ENCODE measurements at places on chromosomes 2 and 18.
A peak's percentile ranks its signal among the peaks of the same experiment; 100 is the strongest.

GRCh38 chr2:10469955-10470608, 22.0 kb upstream of the ODC1 start:
- no peak for DNase-seq

DNA sequence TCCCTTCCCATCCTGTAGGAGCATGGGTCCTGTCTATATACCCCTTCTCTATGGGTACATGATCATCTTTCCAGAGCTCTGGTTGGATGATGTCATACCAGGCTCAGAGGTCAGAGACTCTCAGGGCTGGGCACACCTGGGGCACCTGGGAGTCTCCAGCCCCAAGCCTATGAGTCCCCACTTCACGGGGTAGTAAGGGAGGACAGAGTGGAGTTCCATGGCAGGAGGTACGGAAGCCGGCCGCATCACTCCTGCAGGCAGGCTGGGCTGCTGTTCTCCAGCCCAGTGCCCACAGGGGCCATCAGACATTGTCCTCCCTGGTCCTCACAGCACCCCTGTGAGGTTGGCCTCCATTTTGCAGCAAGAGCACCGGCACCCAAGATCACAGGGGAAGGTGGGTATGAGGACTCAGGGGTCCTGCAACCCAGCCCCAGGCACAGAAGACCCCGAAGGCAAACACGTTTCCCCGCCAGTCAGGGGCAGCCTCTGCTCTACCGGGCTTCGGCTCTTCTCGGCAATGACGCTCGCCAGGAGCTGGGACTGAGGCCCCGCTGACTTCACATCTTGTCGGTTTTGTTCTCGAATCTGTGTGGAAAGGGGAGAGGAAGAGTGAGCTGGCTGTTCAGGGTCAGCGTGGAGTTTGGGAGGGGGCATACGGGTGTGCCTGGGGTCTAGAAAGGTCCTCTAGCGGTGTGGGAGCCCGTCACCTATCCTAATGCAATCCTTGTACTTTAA, 91.5 kb downstream of the ADD2 start:
- no peak for DNase-seq

- peak; percentile 57 for DNase-seq
Measured at GRCh38 chr2:31434911-31435310, 20.4 kb upstream of the XDH start.

DNA sequence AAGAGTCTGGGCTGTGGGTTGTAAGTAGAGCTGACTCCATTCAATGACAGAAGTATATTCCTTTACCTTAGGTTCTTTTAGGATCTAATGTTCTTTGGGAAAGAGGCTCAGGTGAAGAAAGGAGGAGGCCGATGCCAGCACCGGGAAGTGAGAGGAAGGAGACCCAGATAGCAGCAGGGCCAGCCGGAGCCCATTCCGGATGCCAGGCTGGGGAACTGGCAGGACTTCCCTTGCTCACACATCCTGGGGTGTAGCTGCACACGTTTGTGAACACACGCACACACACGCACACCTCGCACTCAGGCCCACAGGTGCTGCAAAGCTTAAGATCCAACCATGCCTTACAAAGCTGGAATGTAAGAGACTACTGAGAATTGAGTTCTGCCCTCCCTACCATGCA, 95.8 kb upstream of the SMAD2 start:
- no peak for DNase-seq

DNA sequence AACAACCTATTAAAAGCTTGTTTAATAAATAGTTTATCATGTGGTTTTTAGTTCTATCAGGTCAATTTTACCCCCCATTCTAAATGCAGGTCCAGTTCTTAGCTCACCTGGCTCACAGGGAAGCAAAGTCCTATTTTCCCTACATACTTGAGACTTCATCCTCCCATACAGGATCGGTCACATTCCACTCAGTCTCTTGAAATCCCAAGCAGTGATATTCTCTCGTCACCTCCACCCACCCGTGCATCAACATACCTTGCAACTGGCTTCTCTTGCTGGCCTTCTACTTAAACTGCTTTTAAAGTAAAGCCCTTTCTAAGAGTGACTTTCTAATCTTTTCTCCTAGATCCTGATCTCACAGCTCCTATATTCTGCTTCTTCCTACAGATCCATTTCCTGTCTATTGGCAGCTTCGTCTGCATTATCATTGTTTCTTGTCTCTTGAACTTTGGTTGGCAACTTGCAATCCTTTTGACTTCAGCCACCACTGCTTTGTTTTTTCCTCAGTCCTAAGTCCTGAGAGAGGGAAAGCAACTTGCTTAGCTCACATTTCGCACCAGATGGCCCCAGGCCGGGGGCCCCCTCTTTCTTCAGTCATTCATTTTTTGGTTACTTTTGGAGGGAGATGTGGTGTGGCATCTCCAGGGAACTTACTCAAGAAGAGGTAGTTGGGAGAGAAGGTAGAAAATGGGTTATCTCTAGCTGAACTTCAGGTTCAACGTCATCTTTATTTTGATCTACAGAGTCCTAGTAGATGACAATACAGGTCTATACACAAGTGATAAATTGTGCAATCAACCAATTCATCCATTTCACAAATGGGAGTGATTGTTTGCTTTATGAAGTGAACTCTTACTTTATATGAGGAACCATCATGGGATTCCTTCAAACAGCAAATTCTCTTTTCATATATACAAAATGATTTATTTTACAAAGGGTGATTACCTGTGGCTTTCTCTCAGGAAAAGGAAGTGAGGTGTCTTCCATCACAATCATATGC, 23.9 kb upstream of the NCOA1 start:
- peak; percentile 63 for DNase-seq

- DNase-seq = no peak
Measured at GRCh38 chr2:136381722-136382633, 264.0 kb upstream of the CXCR4 start.

GRCh38 chr2:168753765-168754329, 48.6 kb upstream of the NOSTRIN start:
- DNase-seq = no peak

DNA sequence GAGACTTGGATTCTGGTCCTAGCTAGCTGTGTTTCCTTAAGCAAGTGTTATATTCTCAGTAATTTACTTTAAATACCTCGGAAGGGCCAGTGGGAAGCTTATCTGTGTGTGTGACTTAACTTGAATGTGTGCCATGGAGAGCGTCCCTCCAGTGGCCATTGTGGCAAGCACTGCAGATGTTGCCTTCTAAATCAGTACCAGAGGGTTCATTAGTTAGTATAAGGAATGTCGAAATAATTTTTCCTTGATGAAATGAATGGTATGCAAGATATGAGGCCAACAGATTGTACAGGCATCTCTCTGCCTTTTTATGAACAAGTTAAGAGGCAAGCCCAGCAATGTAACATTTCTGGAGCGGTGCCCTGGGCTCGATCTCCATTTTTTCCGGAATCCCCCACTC, 52.0 kb downstream of the FBXO36 start:
- DNase-seq = peak; percentile 15

GRCh38 chr2:143451642-143452281, 322.5 kb downstream of the ARHGAP15 start:
- DNase-seq = peak; percentile 29

DNA sequence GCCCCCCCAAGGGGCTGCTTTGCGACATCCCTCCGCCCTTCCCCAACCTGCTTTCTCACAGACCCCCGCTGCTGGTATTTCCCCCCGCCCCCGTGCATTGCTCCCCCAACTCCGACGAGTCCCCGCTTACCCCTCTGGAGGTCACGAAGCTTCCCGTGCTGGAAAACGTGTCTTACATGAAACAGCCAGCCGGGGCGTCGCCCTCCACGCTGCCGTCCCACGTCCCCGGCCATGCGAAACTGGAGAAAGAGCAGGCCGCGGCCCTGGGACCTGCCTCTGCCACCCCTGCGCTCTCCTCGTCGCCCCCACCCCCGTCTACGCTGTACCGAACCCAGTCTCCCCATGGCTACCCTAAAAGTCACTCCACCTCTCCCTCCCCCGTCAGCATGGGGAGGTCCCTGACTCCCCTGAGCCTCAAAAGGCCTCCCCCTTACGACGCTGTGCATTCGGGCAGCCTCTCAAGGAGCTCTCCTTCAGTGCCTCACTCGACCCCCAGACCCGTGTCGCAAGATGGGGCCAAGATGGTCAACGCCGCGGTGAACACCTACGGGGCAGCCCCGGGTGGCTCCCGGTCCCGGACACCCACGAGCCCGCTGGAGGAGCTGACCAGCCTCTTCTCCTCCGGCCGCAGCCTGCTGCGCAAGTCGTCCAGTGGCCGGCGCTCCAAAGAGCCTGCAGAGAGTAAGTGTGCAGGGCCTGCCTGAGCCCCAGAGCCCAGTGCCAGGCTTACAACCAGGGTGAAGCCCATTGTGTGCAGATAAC, 183.0 kb downstream of the NYAP2 start:
- no peak for DNase-seq

DNA sequence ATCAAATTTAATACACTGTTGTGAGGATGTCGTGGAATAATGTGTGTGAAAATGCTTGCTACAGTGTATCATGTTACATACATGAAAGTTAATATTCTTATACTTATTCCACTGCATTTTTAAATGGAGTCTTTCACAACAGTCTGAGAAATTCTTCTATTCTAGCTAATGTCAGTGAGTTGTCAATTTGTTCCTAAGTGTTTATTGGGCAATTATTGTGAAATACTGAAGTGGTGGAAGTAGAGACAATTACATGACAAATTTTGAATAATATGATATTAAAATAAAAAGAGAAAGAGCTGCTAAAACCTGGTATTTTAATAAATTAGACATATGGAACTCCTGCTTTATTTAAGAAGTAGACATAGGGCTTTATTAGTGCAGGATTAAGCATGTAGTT, 176.1 kb downstream of the PTPRM start:
- peak; percentile 19 for DNase-seq

DNA sequence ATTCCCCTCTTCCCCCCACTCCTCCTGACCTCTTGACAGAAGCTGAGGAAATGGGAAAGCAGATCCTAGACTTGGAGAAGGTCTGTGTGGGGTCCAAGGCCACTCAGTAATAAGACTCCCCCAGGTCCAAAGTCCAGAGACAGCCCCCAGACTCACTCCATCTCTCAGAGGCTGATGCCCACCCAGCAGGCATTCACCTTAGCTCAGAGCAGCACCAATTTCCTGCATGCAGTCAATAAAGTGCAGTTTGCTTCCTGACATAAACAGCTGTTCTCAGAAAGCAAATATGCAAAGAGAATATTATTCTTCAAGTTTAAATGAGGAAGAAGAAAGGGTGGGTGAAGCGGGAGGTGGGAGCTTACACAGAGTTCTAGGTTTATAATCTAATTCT, 84.1 kb upstream of the RTN4 start:
- no peak for DNase-seq

- peak; percentile 69 for DNase-seq
Measured at GRCh38 chr18:31399306-31400032, 22.9 kb downstream of the DSG4 start.

- DNase-seq = peak; percentile 44
Measured at GRCh38 chr2:46363535-46364170, 66.4 kb downstream of the EPAS1 start.

DNA sequence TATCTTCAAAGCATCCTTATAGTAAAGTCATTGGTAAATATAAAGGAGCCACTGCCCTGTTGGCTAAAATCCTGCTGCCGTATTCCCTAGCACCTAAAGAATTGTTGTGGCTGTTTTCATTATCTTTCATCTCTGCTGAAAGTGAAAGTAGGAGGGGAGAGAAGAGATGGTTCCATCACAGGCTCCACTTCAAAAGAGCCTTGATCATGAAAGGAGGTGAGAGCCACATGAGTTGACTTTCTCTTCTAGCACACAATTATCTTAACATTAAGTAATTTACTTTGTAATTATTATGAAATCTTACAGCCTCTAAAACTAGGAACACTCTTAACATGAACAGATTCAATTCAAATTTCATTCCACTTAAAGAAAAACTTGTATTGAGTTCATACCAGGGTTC, 1050.9 kb upstream of the LRRTM1 start:
- DNase-seq = no peak

DNA sequence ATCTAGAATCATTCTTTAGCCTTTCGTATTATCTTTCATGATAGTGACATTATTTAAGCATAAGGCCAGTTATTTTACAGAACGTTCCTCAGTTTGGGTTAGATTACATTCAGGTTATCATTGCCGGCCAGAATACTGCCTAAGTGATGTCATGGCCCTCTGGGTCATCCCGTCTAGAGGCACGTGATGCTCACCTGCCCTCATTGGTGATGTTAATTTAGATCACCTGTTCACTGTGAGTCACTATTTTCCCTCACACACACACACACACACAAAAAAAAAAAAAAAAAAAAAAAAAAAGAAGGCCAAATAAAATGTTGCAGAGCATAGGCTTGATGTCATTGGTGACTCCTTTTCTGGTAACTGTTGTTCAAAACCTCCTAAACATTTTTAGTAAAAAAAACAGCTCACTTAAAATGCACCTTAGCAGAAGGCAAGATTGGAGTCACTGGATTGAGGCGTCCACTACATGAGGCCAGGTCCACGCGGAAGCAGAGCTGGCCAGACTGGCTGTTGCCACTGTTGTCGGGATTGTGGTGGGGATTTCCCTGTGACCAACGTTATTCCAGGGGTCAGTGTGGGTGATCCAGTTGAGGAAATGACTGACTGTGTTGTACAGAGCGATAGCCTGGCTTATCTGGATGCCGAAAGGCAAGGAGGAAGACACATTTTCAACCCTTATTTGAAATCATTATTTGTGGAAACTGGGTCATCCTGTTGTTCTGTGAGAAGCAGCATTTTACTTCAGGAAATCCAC, 52.1 kb upstream of the CNGA3 start:
- DNase-seq = no peak

DNA sequence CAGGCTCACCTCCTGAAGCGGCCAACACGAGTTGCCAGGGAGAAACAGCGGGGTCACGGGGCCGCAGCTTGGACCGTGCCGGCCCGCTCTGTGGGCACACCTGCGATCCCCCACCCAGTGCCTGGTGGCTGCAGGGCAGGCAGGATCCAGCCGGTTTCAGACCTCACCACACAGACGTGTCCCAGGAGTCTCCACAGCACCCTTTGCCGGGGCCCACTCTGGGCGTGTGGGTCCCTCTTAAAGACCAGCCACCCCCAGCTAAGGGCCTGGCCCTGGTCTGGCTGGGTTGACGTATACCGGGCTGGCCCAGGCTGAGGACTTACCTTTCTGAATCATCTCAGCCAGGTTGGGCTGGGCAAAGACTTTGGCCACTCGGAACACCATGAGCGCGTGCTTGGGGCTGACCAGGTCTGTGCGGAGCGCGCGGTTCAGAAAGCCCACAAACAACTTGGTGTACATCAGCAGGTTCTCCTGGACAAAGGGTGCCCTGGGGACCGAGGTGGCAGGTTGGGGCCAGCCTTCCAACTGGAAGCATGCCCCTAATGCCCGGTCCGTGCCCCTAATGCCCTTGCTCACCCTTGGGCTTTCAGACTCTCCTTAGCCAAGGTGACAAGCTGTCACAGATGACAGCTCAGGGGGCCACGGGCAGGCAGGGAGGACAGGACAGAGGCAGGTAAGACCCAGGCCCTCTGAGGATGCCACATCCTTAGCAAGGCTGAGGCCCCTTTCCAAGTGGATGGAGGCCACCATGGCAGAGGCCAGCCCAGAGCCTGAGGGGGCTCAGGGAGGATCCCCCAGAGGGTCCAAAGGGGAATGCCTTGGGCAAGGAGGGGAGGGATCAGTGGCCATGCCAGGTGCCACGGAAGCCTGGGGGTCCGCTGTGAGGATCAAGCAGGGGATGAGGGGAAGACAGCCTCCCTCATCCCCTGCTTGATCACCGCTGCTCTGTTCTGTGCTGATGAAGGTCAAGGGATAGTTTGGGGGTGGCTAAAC, 10.2 kb upstream of the CCDC74B start:
- DNase-seq = no peak

Data from epithelial cell of esophagus (primary cell).